CD4-positive, alpha-beta T cell (primary cell): ENCODE measurements at places on chromosomes 5 and 9.

GRCh38 chr9:107928701-107929371, 439.3 kb upstream of the KLF4 start:
- DNase-seq: no peak

DNA sequence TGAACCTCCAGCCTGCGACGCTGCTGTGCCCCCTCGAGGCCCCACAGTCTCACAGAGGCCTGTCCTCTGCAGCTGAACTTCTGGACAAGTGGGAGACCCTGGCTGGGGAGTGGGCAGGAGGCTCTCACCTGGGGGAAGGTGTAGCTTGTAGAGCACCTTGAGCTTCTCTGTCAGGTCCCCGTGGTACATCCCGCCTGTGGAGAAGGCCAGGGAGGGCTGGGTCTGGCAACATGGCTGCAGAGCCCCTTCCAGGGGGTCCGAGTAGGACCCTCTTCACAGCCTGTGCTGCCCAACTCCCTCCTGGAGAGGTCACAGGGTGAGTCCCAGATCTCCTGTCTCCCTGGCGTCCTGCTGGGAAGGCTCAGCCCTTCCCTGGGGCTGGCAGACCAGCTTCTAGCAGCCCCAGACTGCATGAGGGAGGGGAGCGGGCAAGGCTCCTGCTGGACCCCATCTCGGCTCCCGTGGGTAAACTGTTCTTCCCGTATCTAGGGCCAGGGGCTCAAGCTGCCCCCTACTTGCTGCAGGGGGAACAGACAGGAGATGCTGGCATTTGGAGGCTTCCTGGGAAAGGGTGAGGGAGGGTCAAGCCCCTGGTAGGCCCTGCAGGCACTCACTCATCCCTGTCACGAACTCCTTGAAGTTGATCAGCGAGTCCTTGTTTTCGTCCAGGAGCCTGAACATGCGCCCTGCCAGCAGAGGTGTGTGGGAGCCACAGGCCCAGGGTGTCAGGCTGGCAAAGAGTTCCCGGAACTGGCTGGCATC, 11.2 kb upstream of the MRNIP start:
- DNase-seq: no peak

GRCh38 chr9:84140535-84141101, 160.0 kb downstream of the RMI1 start:
- DNase-seq: no peak

DNA sequence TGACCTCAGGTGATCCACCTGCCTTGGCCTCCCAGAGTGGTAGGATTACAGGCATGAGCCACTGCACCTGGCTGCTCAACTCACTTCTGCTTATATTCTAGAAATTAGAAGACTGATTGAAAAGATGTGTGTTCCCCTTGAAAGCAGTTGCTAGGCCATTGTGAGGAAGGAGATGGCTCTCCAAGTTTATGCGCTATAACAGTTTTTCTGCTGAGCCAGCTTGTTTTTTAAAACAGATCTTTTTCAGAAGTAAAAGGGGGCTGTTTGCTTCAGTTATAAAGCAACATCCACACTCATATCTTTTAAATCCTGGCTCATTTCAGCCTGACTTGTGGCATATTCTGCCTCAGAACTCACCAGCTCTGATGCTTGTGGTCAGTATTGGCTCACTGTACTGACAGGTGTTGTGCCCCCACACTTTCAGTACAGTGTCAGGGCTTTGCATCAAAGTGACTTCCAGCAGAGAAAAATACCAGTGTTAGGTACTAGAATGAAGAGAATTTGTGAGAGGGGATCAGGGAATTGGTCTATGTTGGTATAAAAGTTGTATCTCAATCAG, 49.4 kb downstream of the NUP214 start:
- no peak for DNase-seq

DNA sequence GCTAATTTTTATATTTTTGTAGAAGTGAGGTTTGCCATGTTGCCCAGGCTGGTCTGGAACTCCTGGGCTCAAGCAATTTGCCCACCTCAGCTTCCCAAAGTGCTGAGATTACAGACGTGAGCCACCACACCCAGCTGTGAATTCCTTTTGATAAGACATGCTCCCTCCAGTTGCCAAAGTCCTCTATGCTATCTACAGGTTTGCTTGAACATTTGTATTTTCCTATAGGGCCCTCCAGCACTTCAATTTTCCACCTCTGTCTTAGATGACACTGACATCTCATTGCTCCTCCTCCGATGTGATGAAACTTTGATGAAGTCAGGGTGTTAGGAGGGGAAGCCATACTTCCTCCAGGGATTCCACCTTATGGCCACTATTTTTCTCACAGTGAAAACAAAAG, 25.2 kb upstream of the CTSV start:
- DNase-seq: no peak
